Kasumi-1 (cell line): ENCODE measurements at places on chromosomes 4 and X.

- DNase-seq = no peak
Measured at GRCh38 chr4:114286262-114286810, 306.9 kb upstream of the ARSJ start.

- no peak for DNase-seq
Measured at GRCh38 chr4:21901281-21901680, 47.3 kb downstream of the KCNIP4 start.

GRCh38 chrX:145848857-145849256 lies 31.2 kb downstream of the SLITRK2 start:
- DNase-seq = no peak

DNA sequence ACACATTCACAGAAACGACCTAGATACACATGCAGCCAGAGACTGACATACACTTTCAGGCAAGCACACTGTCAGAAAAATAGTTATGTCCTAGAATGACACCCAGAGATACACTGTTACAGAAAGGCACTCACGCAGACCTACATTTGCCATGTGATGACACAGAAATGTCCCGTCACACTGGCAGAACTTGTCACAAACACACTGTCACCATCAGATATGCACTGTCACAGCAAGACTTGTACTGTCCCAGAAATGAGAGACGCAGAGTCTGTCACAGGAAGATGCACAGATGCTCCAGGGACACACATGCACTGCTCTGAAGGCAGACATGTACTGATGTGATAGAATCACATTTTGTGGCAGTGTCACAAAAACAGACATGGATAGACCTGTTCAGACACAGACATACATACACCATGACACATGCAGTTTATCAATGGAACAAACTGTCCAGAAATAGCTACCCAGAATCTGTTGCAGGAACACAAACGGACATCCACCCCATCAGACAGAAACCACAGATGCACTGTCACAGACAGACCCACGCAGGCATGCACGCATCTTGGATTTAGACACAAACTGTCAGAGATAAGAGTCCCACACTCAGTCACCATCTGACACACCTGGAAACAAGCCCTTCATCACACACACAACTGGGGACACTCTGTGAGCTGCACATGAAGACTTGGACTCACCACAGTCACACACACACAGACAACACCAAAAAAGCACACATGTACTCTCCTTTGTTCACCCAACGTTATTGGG lies 1.3 kb upstream of the PIM2 start:
- no peak for DNase-seq

GRCh38 chr4:40264995-40265909 lies 68.4 kb downstream of the RHOH start:
- DNase-seq = peak; percentile 16

GRCh38 chr4:154471526-154472331 lies 19.9 kb downstream of the DCHS2 start:
- DNase-seq = no peak

DNA sequence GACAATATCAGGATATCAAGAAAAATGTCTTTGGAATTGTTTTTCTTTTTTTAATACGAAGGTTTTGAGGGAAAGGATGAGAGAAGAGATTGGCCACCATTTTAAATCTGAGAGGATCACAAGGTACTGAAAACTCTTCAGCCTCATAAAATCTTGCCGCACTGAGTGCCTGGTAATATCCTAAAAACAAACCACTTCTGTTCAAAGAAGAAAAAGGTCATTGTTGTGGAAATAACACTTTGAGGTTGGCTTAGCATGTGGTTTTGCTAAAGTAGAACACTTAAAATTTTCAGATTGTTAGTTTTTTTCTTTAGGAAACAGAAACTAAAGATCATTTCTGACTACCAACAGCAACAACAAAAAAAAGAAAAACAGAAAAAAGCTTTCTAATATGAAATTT lies 1.0 kb upstream of the CLDN22 start:
- no peak for DNase-seq

- peak; percentile 48 for DNase-seq
Measured at GRCh38 chr4:24690436-24690835, 104.9 kb upstream of the SOD3 start.

- DNase-seq = no peak
Measured at GRCh38 chr4:162401021-162401420, 237.2 kb upstream of the FSTL5 start.

- no peak for DNase-seq
Measured at GRCh38 chr4:16072168-16072567, 11.7 kb downstream of the PROM1 start.

DNA sequence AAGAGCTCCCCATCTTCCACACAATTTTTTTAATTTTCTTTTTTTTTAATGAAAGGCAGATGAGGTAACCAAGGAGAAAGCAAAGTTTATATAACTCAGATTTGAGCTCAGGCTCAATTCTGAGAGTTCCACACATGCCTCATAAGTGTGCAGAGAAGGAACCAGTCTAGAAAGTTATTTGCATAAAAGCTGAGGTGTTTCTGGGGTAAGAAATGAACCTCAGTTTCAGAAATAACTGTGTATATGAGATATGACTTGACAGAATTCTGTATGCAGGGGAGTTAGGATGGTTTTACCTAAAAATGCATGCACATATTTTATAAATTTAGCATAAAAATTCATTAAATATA lies 51.3 kb downstream of the DTHD1 start:
- DNase-seq = no peak

DNA sequence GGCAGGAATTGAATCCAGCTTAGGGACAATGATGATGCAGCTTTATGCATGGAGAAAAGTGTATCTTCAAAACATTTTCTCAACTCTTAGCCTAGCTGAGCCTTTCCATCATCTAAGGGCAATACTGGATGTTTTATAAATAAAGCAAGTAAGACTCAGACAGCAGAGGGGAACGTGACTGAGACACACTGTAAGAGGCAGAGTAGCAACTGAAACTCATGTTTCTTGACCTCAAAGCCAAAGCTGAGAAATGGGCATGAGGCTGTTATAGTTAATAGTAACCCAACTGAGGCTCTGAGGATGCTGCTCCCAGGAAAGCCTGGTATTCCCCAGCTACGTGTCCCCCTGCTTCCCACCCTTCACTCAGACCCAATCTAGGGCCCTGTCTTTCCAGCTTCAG lies 44.6 kb downstream of the ARHGEF9 start:
- no peak for DNase-seq

- DNase-seq = no peak
Measured at GRCh38 chrX:137362583-137362982, 203.3 kb upstream of the ZIC3 start.

GRCh38 chr4:152588869-152589268 lies 53.0 kb upstream of the FBXW7 start:
- DNase-seq = no peak

DNA sequence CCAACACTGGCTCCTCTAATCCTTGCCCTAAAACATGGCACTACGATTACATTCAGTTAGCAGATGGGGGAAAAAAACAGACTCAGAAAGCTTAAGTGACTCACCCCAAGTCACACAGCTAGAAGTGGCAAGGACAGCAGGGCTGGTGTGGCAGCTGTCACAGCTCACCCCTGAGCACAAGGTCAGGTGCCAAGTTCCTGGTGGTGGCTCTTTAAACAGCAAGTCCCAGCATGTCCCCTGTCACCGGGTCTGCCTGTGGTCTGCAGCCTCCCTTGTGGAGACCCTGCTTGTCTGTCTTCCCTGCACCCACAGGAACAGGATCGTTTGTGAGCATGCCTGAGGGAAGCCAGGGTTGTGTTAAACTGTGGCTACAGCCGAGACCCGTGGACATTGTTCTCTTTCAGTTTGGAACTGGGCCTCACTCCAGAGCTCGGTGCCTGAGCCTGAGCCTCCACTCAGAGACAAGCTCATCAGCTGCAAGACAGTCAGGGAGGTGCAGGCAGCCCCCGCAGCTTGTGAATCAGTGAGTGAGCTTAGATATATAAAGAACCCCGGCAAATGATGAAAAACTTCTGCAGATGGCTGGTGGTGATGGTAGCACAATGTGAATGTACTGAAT lies 260.8 kb downstream of the BCOR start:
- DNase-seq = no peak

DNA sequence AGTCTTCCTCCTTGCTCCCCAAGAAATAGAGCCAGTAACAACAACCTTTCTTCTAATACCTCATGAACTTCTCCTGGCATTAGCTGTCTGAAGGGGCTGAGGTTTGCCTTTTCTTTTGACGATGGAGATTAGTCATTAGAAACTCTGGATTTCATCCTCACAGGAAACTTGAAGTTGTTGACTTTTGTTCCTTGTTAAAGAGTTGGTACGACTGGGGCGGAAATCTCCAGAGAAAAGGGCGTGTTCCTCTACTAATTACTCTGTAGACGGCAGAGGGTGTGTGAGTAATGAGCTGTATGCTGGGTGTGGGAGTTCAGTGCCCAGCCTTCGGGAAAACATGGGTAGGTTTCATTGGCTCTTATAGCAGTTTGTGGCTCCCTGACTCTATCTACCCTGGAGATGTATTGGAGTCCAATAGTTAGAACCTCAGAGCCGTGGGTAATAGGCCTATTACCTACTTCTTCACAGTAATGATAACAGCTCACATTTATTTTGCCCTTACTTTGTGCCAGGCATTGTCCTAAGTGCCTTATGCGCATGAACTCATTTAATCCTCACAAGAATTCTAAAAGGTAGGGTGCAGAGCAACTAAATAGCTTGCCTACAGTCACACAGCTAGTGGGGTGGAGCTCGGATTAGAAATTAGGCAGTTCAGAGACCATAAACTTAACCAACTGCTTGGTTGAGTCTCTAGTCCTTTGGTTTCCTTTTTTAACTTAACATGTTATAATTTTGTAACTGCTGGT lies 23.4 kb downstream of the TMEM164 start:
- DNase-seq = no peak

- DNase-seq = no peak
Measured at GRCh38 chrX:154737136-154737535, 13.7 kb downstream of the GAB3 start.

DNA sequence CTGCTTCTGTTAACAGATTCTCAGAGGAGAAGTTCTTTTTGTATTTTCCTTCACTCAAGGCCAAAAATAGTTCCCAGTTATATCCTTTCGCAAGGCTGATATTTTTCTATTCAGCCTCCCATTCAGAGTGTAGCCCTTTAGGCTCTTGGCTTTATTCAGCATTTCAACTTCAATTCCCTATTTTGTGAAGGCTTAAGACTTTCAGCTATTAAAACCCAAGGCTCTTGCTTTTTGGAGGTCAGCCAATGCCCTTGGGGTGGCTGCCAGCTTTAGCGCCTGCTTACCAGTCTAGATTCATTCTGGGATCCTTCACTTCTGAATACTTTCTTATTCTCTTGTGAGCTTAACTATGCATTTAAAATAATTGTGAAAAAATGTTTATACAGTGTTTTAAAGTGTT lies 57.3 kb upstream of the ADGRA3 start:
- DNase-seq = no peak

DNA sequence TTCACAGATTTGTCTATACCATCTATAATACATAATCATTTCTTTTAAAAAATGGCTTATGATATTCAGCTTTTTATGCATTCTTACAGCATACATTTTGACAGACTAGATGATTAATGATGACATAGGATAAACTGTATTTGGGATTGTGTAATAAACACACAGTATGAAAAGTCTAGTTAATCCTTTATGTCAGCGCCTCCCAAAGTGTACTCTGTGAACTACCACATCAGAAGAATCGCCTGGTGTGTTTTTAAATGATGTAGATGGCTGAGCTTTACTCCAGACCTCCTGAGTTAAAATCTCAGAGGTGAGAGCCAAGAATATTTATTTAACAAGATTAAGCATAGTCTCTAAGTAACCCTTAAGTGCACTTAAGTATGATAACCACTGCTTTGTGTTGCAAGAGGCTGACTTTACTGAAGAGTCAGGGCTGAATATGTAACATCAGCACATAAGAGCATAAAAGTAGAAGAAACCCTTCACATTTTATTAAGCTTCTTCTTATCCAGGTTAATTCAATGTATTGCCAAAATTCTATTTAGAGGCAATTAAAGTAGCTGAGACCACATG lies 104.2 kb downstream of the ANK2 start:
- DNase-seq = no peak
